ENCODE measurements at places on chromosomes 4 and X. TPM values are rescaled to one million over a fixed set of nuclear protein-coding genes. Genes with fewer than 3 reads are reported as not detected.

The MAGEB6 gene
- total RNA-seq: not detected

The FSTL5 gene
- total RNA-seq: not detected

The AWAT2 gene
- not detected for total RNA-seq

The MAGEA12 gene
- not detected for total RNA-seq

The L1CAM gene
- total RNA-seq: not detected

Data from uterus (tissue), 4 donors.